ENCODE measurements at places on chromosomes 3 and 15. TPM values are rescaled to one million over a fixed set of nuclear protein-coding genes. Genes with fewer than 3 reads are reported as not detected.

DNA sequence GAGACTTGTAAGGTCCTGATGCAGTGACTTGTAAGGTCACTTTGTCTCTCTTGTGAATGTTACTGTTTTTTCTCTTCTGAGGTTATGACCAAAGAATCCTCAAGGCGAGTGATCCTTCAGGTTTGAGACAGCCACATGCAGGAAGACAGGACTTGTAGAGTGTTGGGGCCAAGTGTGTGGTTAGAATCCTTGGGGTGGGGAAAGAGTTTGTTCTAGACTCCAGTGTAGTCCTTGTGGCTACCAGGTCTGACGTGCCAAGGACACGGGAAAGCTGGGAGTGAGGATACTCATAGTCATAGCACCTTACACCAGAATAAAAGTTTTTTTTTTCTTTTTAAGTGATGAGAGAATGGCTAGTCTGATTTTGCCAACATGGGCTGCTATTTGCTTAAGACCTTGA, 7.3 kb upstream of the SACM1L start:
- no peaks in the 10 kb centered on the region for H3K27me3 ChIP-seq
- H3K36me3 ChIP-seq: no peaks in the 10 kb centered on the region
- H3K4me3 ChIP-seq: no peak overlapping the region
- no peaks in the 10 kb centered on the region for H3K4me1 ChIP-seq
- H3K27ac ChIP-seq: no peak overlapping the region
- no peak for DNase-seq

DNA sequence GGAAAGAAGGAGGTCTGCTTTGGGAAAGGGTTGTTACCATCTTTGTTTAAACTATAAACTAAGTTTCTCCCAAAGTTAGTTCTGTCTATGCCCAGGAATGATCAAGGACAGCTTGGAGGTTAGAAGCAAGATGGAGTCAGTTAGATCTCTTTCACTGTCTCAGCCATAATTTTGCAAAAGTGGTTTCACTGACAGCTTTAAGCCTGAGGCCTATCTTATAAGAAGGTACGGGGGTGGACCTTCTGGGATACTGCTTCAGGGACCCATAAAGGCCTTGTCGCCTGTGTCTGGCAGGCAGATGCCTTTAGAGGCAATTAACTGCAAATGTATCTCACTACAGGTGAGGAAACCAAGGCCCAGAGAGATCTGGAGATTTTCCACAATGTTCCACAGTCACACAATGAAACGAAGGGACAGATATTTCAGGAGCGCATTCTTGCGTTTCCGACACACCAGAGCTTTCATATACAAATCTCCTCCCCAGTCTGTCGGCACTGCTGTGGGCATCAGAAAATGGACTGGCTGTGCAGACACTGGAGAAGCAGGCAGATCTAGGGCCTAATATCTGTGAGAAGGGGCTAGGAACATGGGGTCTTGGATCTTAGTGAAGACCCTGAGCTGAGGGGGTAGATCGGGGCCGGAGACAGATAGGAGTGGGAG, 169.5 kb upstream of the SMAD3 start:
- no peak for DNase-seq
- H3K27me3 ChIP-seq: no peaks in the 10 kb centered on the region
- no peak overlapping the region for H3K27ac ChIP-seq
- H3K36me3 ChIP-seq: no peaks in the 10 kb centered on the region
- H3K4me3 ChIP-seq: no peak overlapping the region

- H3K36me3 ChIP-seq: no peaks in the 10 kb centered on the region
- H3K4me3 ChIP-seq: peak within 1 kb of the TSS; percentile 60
- no peaks in the 10 kb centered on the region for H3K27me3 ChIP-seq
- H3K27ac ChIP-seq: peak within 1 kb of the TSS; percentile 94
- H3K4me1 ChIP-seq: no peaks in the 10 kb centered on the region
Observed at GRCh38 chr15:48645558-48646330, at the start of gene FBN1. Gene FBN1, minus strand, starts transcription at chr15:48645709. Its CDS starts 940 bp downstream, at chr15:48644769.

- H3K27ac ChIP-seq: peak overlapping the region; percentile 15
- no peaks in the 10 kb centered on the region for H3K36me3 ChIP-seq
- no peak for DNase-seq
- no peaks in the 10 kb centered on the region for H3K27me3 ChIP-seq
Observed at GRCh38 chr15:40807888-40808461, 702 bp upstream of the DNAJC17 start.

- no peaks in the 10 kb centered on the region for H3K36me3 ChIP-seq
- H3K4me1 ChIP-seq: no peaks in the 10 kb centered on the region
- DNase-seq: no peak
- no peak overlapping the region for H3K4me3 ChIP-seq
- H3K27ac ChIP-seq: no peak overlapping the region
Observed at GRCh38 chr3:185488465-185488864, 10.4 kb downstream of the TMEM41A start.

DNA sequence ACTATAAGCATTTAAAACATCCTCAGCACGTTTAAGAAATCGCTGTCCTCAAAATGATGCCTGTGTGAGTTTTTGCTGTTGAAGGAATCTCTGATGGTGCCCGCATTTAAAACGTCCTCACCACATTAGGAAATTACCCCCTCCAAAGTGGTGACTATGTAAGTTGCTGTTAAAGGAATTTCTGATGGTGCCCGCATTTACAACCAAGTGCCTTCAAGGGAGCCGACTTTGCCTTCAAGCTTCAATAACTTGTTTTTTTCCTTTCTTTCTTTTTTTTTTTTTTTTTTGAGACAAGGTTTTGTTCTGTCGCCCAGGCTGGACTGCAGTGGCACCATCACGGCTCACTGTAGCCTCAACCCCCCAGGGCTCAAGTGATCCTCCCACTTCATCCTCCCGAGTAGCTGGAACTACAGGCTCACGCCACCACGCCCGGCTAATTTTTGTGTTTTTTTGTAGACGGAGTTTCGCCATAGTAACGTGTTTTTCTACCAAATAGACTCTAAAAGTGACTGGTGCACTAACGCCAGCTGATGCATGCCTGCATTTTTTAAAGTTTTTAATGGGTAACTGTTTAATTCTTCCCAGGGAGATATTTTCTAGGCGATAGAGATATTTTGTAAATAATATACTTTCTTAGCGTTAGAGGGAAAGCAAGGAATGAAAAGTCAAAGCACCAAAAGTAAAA, 19.0 kb upstream of the TSEN2 start:
- DNase-seq: no peak
- no peaks in the 10 kb centered on the region for H3K36me3 ChIP-seq
- no peak overlapping the region for H3K4me3 ChIP-seq
- H3K4me1 ChIP-seq: no peaks in the 10 kb centered on the region

DNA sequence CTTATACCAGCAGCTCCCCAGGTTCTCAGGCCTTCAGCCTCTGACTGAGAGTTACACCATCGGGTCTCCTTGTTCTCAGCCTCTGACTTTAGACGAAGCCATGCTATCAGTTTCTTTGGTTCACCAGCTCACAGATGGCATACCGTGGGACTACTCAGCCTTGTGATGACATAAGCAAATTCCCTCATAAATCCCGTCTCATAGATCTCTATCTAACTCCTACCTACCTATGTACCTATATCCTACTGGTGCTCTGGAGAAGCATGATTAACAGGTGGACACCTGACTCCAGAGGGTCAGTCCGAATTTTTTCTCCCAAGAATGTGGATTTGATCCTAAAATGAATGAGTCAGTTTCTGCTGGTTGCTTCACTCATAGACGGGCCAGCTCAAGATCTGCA, 59.1 kb upstream of the CDV3 start:
- H3K4me3 ChIP-seq: no peak overlapping the region
- H3K4me1 ChIP-seq: no peaks in the 10 kb centered on the region
- H3K36me3 ChIP-seq: no peaks in the 10 kb centered on the region
- no peak overlapping the region for H3K27ac ChIP-seq
- no peak for DNase-seq

DNA sequence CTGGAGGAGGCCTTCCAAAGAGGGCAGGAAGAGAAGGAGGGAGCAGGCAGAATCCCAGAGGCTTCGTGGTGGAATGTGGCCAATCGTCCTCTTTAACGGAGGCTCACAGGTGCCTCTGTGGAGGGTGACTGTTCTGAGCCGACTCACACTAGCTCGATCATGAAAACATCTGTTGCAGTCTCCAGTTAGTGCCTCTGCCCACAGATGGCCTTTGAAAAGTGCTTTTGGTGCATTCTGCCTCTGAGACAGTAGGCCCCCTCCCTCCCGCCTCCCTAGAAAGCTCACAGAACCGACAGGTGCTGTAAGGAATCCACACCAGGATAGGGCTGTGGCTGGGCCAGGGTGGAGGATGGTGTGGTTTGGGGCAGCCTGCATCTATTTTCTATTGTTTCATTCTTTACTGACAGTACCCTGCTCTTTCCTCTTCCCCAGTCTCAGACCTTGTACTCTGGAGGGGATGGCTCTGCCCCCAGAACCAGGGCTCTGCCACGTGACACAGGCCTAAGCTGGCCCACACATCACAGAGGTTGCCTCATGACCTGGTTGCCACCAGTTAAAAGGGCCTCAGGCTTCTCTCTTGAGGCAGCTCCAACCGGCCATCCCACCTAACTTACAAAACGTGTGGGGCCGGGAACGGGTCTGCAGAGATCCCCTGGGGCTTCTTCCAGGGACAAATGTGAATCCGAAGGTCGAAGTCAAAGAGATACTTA, 27.2 kb upstream of the PIGZ start:
- H3K4me1 ChIP-seq: no peaks in the 10 kb centered on the region
- DNase-seq: no peak
- no peak overlapping the region for H3K27ac ChIP-seq
- no peaks in the 10 kb centered on the region for H3K27me3 ChIP-seq

GRCh38 chr3:73453666-73454065, 171.1 kb downstream of the PDZRN3 start:
- H3K4me1 ChIP-seq: peaks cover 19% of the 10 kb centered on the region
- H3K36me3 ChIP-seq: no peaks in the 10 kb centered on the region
- H3K27me3 ChIP-seq: no peaks in the 10 kb centered on the region

DNA sequence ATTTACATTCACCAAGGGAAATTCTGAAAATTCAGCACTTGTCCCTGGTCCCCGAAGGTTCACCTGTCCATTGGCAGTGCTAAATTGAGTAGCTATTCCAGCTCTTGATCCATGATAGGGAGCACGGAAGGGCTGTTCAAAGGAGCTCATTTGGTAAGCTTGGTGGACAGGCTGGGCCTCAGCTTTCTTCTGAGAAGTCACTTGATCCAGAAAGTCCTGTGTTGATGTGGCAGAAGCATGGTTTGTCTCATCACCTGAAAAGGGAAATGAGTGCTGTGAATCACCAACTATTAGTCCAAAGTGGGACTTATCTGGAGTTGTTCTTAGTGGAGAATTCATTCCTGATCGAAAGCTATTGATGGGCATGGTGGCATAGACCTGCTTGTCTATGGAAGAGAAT, 19.9 kb upstream of the SLC12A8 start:
- no peaks in the 10 kb centered on the region for H3K36me3 ChIP-seq
- no peak for DNase-seq
- H3K27me3 ChIP-seq: no peaks in the 10 kb centered on the region

GRCh38 chr3:15795651-15796308, 2.0 kb downstream of the ANKRD28 start:
- no peak for DNase-seq
- no peaks in the 10 kb centered on the region for H3K27me3 ChIP-seq
- peaks cover 10% of the 10 kb centered on the region for H3K4me1 ChIP-seq
- H3K36me3 ChIP-seq: no peaks in the 10 kb centered on the region
- peak overlapping the region; percentile 95 for H3K27ac ChIP-seq

DNA sequence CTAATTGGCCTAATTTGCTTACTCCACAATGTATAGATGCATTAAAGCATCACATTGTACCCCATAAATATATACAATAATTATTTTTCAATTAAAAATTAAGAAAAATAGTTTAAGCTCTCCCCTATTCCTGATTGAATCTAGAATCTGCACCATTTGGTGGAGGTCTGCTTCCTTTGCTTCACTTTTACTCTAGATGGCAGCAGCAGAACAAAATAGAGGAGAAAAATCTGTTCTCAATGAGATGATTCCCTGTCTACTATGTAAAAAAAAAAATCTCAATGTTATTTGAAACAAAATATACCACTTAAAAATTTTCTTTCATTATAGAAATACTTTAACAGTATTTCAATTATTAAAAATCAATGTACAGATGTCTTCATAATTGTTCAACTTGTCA, 109.6 kb upstream of the FXR1 start:
- H3K4me3 ChIP-seq: no peak overlapping the region
- no peaks in the 10 kb centered on the region for H3K27me3 ChIP-seq
- H3K27ac ChIP-seq: no peak overlapping the region
- no peak for DNase-seq

DNA sequence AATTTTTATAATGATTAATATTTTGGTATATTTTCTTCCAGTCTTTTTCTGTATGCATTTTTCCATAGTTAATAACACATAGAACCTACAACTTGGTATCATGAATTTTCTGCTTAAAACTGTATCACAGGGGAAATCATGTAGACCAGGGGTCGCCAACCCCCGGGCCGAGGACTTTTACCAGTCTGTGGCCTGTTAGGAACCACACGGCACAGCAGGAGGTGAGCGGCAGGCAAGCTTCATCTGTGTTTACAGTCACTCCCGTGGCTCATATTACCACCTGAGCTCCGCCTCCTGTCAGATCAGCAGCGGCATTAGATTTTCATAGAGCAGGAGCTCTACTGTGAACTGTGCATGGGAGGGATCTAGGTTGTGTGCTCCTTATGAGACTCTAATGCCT, 54.7 kb downstream of the RPL22L1 start:
- no peak overlapping the region for H3K4me3 ChIP-seq
- no peaks in the 10 kb centered on the region for H3K36me3 ChIP-seq
- no peaks in the 10 kb centered on the region for H3K27me3 ChIP-seq
- peaks cover 9% of the 10 kb centered on the region for H3K4me1 ChIP-seq
- no peak overlapping the region for H3K27ac ChIP-seq

DNA sequence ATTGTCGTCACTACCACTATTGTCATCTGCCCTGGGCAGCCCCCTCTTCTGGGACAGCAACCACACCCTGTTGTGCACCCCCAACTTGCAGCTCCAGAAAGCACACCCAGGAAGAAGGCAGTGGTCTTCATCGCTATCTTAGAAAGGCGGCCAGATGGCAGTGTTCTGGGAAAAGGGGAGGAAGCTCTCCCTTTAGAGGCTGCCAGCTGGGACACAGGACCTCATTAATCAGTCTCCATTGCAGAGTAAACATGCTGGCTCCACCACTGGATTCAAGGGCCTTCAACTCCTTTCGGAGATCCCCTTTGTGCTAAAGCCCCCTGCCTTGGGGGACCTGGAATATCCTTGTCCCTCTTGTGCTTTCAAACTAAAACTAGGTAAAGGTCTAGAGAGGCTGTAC, 199.3 kb upstream of the LINGO1 start:
- no peak overlapping the region for H3K4me3 ChIP-seq
- H3K36me3 ChIP-seq: no peaks in the 10 kb centered on the region
- no peak for DNase-seq
- no peaks in the 10 kb centered on the region for H3K4me1 ChIP-seq
- H3K27me3 ChIP-seq: no peaks in the 10 kb centered on the region

The ANKUB1 gene
- 0.51 TPM for total RNA-seq

The SMC4 gene
- 119 TPM for total RNA-seq

The CHRFAM7A gene
- not detected for total RNA-seq

The PAQR5 gene
- 0.28 TPM for total RNA-seq

The ITIH4 gene
- total RNA-seq: 0.26 TPM

The PRR20G gene
- not detected for total RNA-seq

The TLR9 gene
- 0.14 TPM for total RNA-seq

Data from uterus (tissue), 4 donors.